ENCODE measurements at places on chromosomes 2 and 18.

DNA sequence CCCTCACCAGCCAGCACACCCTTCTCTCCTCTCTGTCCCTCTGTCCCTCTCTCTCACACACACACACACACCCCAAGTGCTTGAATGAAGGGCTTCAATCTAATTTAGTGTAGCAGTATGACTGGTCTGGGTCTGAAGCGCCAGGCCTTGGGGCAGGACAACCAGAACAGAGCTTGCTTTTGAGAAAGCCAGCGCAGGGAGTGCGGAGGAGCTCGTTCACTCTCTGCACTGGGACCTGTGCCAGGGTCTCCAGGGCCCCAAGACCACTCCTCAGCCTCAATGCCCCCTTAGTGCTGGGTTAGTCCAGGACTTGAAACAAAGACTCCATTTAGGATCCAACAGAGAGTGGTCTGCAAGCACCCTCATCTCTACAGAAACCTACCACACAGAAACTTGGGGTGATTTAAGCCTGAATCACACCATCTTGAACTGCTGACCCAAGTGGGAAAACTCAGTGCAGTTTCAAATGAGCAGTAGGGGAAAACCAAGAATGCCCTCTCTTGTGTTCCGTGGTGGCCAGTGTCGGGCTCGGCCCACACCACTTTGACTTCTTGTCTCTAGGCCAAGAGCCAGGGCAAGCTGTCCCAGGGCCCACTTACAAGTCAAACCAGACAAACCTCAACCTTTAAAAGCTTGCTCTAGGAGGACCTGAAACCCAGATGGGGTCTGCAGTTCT lies 66.6 kb upstream of the WIPF1 start:
- no peak for DNase-seq

DNA sequence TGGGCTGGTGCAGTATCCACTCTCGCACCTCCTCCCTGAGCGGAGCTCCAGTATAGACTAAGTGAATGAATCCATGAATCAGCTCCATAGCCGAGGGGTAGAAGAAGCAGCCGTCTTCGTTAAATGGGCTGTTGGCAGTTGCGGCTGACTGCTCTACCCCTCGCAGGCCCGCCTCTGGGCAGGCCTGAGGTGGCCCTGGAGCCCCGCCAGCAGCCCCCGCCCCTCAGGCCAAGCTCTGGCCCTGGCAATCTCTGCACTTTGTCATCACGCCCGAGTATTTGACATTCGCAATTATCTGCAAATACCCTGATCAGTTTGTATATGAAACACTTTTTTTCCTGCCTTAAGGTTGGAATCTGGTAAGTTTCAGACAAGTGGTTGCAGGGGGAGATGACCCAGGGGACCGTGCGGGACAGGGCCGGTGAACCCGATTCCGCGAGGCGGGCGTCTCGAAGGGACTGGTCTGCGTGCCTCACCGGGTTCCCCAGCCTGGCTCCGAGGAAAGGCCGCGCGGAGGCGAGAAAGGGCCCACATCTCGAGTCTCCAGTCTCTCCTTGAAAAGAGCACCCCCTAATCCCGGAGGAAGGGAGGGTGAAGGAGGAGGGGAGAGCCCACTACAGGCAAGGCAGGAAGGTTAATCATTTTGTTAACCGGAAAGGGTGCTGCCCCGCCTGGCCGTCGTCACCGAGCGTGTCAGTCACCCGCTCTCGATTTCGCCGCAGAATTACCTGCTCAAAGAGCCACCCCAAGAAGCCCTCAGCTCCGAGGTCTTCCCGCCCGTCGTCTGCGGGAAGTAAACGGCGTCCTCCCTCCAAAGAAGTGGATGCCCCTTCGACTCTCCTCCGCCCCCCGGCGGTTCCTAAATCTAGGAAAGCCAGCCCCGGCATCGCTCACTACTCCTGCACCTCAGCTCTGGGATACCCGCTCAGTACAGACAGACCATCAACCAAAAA lies 11.1 kb upstream of the SATB2 start:
- peak; percentile 28 for DNase-seq

- no peak for DNase-seq
These were observed 204.5 kb downstream of the ACKR3 start for GRCh38 chr2:236774171-236774570.

DNA sequence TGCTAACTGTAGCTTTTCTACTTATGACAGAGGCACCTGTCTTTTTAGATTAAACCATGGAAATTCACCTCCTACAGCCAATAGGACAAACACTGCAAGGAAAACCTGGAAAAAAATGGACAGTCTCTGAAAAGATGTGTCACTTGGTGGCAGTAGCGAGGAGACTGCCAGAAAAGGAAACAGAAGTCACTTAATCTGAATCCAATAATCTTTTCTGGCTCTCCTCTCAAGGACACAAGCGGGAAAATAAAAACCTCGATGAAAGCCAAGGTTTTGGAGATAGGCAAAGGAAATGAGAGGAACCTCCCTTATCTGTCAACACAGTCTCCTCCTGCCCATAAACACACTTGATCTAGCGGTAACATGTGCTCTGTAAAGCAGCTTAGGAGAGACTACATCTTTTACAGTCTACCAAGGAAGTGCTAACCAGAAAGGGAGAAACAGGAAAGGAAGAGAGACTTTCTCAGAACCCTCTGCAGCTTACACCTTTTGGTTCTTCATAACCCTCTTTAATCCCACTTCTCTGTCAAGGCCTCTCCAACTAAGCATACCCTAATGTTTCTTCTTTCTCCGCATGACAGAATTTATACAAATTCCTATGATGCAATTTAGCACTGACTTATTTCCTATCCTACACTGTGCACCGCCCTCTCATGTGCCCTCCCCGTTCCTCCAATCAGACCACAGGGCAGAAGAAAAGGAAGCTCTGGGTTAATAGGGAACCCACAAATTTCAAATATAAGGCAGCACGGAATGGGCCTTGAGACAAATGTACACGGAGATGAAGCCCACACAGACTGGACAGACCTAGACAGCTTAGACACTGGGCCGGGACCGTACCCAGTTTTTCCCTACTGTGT lies 52.8 kb downstream of the CLASP1 start:
- DNase-seq, result peak; percentile 53
